ENCODE measurements at places on chromosomes 6 and 20.

- DNase-seq, result peak; percentile 60
Observed at GRCh38 chr20:22339091-22339881, 245.1 kb downstream of the FOXA2 start.

DNA sequence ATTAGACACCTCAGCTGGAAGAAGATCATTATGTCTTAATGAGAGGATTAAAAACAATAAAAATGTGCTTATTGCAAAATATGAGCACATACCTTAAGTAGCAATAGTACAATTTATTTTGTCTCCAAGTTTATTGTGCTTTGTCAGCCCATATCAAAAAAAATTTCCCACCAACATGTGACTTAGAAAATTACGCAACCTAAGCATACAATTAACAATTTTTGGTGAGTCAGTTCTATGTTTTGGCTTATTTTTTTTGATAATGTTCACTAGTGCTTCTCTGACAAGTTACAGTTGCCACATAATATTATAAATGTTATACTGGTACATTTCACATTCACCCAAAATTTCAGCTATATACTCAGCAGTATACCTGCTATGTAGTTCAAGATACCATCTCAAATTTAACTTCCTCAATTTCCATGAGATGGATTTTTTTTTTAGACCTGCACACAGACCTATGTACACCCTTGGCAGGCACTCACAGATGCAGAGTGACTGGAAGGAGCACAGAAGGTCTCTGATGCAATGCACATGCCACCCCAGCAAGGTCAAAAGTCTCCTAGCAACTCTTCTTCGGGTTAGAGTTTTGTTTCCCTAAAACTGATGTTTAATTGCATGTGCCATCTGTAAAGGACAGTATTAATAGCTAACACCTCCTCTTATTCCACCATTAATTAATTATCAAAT is 112.4 kb downstream of the PRKN start:
- no peak for DNase-seq

GRCh38 chr6:35474942-35475570 is 6.9 kb downstream of the RPL10A start:
- DNase-seq, result no peak

DNA sequence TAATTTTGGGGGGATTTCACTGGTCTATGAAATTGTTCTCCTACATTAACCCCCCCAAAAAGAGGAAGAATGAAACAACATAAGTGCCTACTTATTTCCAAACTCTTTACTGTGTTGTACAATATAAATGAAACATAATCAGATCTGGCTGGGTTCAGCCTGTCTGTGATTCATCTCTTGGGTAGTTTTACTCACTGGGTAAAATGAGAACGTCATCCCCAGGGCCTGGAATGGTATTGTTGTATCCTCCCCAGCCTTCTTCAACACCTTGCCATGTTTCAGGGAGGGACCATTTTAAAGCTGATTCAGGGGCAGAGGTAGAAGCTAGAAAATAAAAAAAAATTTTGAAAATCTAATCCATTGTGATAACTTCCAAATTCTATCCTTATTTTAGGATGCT is 256.7 kb downstream of the PKHD1 start:
- DNase-seq, result no peak

- no peak for DNase-seq
Observed at GRCh38 chr6:141452354-141452686, 680.4 kb upstream of the GJE1 start.

GRCh38 chr6:160431226-160431625 is 83.0 kb downstream of the SLC22A3 start:
- DNase-seq, result no peak

- no peak for DNase-seq
Observed at GRCh38 chr6:158539413-158539812, 20.5 kb upstream of the TMEM181 start.

- no peak for DNase-seq
Observed at GRCh38 chr6:53235508-53235907, 86.9 kb upstream of the GCM1 start.

GRCh38 chr20:17161673-17162481 is 65.0 kb upstream of the PCSK2 start:
- no peak for DNase-seq

DNA sequence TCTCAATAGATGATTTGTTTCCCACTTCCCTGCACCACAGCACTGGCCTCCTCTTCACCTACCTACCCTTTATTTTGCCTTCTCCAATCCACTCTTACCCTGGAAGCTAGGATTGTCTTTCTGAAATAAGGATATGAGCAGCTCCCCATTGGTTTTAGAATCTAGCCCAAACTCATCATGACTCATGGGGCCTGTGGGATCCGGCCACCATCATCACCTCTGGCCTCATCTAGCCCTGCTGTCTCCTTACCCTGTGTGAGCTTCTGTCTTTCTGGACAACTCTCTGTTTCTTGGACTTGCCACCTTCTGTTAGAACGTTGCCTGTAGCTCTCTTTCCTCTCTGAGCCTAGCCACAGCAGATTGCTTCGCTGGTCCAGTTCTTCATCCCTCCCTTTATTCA is 277.1 kb downstream of the PAX1 start:
- DNase-seq, result no peak

GRCh38 chr6:31426395-31427354 is 23.3 kb downstream of the MICA start:
- no peak for DNase-seq

DNA sequence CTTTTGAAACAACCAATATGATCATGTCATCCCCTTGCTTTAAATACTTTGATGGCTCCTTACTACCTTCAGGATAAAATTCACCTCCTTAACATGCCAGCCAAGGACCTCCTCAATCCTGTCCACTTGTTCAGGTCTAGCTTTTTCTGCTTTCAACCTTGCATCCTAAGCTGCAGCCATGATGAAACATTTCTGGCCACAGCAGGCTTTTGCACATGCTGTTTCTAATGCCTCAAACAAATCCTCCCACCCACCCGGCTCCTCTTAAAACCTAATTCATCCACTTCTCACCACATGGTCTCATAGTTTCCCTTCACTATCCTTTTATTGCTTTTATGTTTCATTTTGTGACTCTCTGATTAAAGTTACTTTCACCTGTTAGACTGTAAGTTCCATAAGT is 124.6 kb downstream of the MYB start:
- no peak for DNase-seq

DNA sequence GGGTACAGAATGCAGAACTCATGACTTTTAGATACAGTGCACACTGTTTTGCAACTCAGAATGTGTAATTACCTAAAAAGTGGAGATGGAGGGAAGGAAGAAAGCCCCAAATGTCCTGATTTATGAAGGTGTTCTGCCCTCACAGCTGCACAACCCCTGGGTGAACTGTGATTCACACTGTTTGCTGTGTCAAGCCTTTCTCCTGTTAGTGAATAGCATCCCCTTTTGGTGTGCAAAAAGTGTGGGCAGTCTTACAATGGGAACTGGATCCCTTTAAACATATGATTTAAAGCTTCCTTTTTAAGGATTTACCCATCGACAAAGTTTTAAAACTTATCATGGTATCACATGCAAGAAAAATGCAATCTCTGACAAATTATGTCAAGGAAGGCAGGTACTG is 633.4 kb upstream of the EPHA7 start:
- peak; percentile 37 for DNase-seq

GRCh38 chr6:135633573-135633972 is 136.0 kb upstream of the AHI1 start:
- peak; percentile 1 for DNase-seq

DNA sequence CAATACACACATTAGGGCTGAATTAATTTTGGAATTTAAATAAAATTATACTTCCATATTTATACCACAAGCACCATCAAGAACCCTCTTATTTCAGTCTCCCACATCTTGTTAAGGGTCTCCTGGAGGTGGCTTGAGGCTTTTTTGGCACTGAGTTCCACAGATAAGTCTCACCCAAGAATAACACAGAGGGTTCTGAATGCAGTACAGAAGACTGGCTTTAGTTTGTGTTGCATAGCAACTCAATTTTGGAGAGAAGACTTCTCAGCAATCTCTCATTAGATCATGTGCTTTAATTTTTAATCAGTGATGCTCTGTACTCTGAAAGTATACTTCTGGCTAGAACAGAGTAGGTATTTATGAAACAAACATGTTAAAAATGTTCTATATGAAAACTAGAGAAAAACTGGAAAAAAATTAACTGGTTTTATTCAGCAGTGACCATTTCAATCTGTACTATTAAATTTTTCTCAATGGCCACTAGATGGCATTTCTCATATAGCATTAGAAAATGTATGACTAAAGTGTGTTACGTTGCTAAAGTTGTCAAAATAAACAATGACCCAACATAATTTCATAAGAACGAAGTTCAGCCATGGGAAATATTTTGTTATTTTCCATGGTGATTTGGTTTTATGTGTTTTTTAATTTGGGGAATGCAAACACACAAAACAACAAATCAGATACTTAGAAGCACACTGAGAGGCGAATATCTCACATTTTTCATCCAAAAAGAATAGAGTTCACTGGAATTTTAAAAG is 32.7 kb upstream of the MAP7 start:
- DNase-seq, result peak; percentile 68

DNA sequence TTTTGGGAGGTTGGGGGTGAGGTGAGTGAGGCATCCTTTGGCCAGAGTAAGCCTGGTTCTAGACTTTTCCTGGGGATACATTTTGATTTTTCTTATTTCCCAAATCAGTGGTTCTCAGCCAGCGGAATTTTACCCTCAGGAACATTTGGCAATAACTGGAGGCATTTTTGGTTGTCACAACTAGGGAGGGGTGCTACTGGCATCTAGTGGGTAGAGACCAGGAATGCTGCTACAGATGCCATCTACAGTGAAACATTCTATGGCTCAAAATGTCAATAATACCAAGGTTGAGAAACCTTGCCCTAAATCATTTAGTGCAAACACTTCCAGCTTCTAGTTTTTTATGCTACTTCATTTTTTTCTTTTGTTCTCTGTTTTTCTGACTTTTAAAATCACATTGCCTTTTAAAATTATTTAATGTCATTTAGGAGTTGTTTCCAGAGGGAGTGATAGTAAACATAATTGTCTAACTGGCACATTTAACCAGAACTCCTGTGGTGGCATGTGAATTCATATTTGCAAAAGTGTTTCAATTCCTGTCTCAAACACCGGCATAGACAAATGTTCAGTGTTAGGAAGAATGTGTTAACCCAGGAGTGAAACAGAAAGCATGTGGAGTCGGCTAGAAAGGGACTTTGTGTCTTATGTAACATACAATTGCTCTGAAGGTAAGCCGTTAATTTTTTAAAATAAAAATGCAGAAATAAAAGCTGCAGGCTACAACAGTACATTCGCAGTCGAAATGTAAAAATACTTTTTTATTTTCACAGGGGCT is 59.0 kb downstream of the QRSL1 start:
- no peak for DNase-seq

- peak; percentile 100 for DNase-seq
Observed at GRCh38 chr6:21885532-21886114, 292.1 kb downstream of the SOX4 start.

- DNase-seq, result no peak
Observed at GRCh38 chr6:156808287-156808686, 31.1 kb downstream of the ARID1B start.

DNA sequence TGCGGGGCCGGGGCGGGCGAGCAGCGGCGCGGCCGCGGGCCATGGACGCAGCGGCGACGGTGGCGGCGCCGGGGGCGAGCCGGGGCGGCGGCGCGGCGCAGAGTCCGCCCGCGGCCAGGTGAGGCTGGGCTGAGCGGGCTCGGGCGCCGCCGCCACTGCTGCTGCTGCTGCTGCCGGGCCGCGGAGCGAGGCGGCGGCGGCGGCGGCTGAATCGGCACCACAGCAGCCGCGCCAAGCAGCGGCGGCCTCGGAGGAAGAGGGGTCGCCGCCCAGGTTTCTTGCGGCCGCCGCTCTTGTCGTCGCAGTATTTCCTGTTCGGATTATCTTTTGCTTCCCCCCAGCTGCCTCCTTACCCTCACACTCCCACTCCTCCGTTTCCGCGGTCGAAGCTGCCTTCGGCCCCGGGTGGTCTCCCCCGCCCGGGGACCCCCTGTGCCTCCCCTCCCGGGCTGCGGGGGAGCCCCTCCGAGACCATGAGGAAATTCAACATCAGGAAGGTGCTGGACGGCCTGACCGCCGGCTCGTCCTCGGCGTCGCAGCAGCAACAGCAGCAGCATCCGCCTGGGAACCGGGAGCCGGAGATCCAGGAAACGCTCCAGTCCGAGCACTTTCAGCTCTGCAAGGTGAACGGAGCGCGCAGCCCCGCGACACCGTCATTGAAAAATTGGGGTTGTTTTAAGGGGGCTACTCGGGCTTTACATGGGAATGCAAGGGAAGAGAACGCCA is at the start of gene STXBP5:
STXBP5 (plus strand) TSS at position 358 of the 726 bp plus-strand sequence; CDS start at position 474, 116 bp downstream.
- peak; percentile 10 for DNase-seq

- no peak for DNase-seq
Observed at GRCh38 chr20:22214296-22214695, 370.1 kb downstream of the FOXA2 start.

- no peak for DNase-seq
Observed at GRCh38 chr6:73712535-73713173, 16.7 kb downstream of the CD109 start.

- DNase-seq, result no peak
Observed at GRCh38 chr6:80144753-80145315, 38.4 kb downstream of the BCKDHB start.

DNA sequence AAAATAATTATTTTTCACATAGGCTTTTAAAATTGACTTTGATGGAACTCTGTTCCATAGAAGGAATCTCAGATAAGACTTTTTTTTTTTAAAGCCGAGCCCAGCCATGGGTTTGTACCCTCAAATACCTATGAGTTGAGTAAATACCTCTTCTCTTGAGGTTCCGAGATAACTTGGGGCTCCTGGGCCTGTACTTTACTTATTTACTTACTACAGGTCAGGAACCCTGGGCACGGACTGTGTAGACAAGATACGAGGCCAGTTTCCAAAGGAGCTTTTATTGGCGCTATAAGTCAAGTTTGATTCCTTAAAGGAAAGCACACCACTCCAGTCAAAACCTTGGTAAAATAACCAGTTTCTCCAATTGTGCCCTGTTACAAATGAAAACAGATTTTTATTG is 7.5 kb downstream of the AFG1L start:
- no peak for DNase-seq

DNA sequence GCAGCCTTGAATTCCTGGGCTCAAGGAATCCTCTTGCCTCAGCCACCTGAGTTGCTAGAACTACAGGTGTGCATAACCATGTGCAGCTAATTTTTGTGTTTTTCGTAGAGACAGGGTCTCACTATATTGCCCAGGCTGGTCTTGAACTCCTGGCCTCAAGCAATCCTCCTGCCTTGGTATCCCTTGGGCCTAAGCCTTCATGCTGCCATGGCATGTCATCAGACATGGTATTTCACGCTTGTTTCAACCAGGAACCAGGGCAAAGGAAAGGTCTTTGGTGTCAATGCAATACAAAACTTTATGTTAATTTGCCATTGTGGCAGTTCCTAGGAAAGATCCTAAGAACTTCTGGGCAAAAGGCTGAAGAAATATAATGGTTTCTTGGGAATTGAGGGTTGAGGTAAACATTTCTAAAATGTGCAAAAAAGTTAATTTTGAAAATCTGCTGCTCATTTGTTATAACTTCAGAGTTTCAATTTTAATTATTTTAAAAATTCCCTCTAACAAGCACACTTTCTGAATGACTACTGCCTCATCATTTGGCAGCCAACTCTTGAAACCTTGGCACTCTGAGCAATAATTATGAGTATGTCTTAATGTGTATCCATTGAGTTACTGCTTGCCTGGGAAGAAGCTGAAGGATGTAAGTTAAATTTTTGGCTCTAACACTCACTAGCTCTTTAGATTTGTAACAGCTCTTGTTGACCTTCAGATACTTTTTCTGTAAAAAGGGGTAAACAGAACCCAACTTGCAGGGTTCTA is 154.1 kb downstream of the GJA10 start:
- DNase-seq, result no peak

All from kidney glomerular epithelial cell (primary cell).